Activated T-cell treated with anti-CD3 and anti-CD28 coated beads, Interleukin-2, amount 50 U/mL, for 4 hours (primary cell): ENCODE measurements at places on chromosomes 12 and 14. TPM values are rescaled to one million over a fixed set of nuclear protein-coding genes. Genes with fewer than 3 reads are reported as not detected.

- DNase-seq: no peak
These were observed 20.3 kb downstream of the SLC25A29 start for GRCh38 chr14:100285913-100286400.

GRCh38 chr12:67929384-67929772, 59.9 kb upstream of the IFNG-AS1 start:
- no peak for DNase-seq

DNA sequence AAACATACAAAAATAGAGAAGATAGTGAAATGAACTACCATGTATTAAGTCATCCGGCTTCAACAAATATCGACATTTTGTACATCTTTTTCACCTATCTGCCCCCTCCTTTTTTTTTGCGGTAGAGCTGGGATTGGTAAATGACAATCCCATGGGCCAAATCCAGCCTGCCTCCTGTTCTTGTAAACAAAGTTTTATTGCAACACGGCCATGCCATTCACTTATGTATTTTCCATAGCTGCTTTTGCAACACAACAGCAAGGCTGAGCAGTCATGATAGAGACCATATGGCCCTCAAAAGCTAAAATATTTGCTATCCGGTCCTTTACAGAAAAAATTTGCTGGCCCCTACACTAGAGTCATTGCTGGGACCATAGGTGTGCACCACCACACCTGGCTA, 58.1 kb upstream of the PLEKHG3 start:
- DNase-seq: no peak

DNA sequence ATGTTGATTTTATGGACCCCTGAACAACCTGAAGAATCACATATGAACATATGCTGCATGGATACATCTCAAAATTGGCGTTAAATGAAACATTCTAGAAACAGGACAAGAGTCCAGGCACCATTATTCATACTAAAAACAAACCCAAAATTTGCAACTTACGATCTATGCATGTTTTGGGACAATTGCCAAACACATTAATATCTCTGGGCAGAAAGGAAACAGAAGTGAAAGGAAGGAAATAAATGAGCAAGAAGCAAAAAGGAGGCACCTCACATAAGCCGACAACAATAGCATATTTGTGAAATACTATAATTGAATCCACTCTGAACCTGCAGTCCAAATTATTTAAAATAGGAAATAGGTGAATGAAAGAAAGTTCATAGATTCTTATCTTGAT, 1505.3 kb downstream of the AACS start:
- no peak for DNase-seq

DNA sequence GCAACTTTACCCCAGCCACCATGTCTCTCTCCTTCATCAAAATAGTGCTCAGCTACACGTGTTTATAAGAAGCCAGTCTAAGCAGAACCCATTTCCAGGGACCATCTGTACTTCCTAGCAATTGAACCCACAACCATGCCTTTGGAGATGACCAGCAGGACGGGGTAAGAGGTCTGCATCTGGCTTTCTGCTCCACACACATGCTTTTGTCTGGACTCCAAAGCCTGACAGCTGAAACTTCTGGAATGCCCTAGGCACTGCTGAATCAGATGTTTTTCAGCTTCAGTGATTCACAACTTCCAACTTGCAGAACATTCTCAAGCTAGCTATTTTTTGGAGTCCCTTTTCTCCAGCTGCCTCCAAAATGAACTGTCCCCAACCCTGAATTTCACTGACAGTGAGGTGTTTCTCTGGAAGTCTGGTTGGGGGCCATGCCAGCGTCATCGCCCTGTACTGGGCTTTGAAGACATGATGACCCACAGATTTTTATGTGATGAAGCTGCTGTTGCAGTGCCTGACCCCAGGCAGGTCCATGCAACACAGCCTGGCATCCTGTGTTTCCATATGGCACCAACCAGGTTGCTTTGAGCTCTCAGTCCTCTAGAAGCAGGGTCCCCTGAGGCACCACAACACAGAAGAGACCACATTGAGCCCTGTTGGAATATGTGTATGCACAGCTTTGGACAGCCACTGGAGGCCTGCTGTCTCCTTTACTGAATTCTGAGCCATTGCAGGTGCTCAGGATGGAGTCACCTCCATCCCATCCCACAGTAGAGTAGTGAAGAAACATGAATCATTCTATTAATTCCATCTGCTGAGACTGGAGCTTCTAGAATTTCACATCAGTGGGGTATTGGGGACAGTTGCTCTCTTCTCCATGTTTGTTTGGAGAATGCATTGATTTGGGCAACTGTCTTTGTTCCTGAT, 80.2 kb downstream of the NUAK1 start:
- DNase-seq: no peak

GRCh38 chr14:75375983-75376382, 51.8 kb upstream of the JDP2 start:
- no peak for DNase-seq

- no peak for DNase-seq
These were observed 7.8 kb upstream of the PSMC1 start for GRCh38 chr14:90248594-90248993.

DNA sequence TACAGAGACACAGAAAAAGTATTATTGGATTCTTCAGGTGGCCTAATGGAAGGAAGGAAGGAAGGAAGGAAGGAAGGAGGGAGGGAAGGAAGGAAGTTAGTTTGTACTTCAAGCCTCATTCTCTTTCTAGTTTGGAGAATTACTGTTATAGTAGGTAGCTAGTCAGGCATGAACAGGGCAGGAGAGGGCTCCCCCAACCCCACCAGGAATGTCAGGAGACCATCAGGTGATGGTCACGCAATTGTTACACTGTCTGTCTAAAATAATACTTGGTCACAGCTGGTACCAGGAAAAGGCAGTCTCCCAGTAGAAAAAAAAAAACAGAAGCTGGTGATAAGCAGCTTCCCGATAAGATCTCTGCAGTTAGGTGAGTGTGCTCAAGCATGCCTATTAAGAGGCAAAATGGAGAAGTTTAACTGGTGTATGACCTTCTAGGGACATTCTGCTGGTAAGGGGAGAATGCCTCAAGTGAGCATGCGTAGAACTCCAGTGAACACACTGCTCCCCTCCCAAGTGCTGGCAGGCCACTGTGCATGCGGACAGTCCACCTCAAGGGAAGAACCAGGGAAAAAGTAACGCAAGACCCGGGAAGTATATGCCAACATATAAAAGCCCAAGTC, 358.4 kb upstream of the SOX5 start:
- no peak for DNase-seq

DNA sequence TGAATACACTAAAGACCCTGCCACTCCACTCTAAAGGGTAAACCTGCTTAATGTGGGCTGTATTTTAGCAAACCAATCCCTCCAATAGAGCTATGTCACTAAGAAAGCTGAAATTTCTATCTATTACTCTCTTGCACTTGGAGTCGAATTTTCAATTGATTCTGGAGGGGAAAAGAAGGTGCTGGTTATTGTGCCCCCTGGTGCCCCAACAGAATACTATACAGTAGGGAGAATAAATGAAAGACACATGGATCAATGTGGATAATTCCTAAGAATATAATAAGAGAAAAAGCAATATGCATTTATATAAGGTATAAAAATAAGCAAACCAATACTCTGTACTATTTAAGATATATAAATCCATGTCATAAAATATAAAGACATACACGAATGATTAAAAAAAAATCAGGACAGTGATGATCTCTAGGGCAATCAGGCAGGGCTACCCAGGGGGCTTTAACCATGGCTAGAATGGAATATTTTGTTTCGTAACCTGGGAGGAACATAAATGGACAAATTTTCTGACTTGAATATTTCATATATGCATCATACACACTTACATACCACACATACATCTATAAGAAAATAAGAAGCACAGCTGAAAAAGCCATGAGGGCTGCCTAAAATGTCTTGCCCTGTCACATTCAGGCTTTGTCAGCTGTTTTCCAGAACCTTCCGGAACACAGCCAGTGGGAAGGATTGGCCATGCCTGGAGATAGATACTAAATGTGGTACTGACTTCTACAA, 54.4 kb downstream of the EFCAB11 start:
- DNase-seq: no peak

GRCh38 chr12:90274407-90274806, 565.8 kb upstream of the ATP2B1 start:
- DNase-seq: no peak

TC2N gene
- 9.4 TPM for total RNA-seq

TESPA1 gene
- 94.8 TPM for total RNA-seq

RFX4 gene
- total RNA-seq: not detected

SLC4A8 gene
- 1.1 TPM for total RNA-seq

MANSC1 gene
- total RNA-seq: 0.79 TPM

TSHR gene
- not detected for total RNA-seq

CSRP2 gene
- 0.73 TPM for total RNA-seq

TMEM132D gene
- total RNA-seq: not detected
